ENCODE measurements at places on chromosomes 4 and X.

DNA sequence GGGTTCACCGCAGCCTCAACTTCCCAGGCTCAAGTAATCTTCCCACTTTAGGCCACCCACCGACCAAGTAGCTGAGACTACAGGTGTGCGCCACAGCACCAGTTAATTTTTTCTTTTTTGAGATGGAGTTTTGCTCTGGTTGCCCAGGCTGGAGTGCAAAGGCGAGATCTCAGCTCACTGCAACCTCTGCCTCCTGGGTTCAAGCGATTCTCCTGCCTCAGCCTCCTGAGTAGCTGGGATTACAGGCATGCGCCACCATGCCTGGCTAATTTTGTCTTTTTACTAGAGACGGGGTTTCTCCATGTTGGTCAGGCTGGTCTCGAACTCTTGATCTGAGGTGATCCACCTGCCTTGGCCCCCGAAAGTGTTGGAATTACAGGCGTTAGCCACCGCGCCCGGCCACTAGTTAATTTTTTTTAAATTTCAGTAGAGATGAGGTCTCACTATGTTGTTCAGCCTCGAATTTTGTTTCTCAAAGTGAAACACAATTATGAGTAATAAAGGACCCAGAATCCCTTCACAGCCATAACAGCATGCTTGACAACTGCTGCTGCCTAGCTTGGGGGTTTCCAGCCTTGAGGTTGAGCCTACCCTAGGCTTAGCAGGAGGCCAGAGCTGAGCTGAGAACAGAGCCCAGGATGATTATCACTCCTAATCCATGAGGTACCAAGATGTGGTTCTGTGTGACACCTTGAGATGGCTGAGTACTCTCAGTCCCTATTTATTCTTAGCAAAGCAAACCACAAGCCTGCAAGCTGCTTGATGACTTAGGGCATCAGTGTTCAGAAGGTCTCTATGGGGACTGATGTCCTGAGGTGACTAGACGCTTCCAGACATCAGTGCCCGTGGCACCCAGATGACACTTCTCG, 41.6 kb upstream of the NKRF start:
- no peak for DNase-seq

- no peak for DNase-seq
Observed at GRCh38 chr4:159608436-159608835, 505.6 kb downstream of the RAPGEF2 start.

DNA sequence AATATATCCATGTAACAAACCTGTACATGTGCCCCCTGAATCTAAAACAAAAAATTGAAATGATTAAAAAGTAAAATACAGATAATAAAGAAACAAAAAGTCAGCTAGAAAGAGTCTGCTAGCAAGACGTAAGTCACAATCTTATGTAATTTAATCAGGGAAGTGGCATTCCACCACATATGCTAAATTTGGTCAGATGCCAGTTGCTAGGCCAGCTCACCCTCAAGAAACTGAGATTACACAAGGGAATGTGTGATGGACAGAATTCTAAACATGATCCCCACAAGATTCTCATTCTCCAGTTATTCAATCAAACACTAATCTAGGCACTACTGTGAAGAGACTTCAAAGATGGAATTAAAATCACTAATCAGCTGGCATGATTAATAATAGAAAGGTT, 689.3 kb downstream of the CENPC start:
- no peak for DNase-seq

- DNase-seq: no peak
Observed at GRCh38 chrX:66015152-66015831, 24.6 kb downstream of the VSIG4 start.
